ENCODE measurements at places on chromosomes 1 and 21. TPM values are rescaled to one million over a fixed set of nuclear protein-coding genes. Genes with fewer than 3 reads are reported as not detected.

- DNase-seq: no peak
Measured at GRCh38 chr1:48526008-48526710, 54.2 kb upstream of the SPATA6 start.

DNA sequence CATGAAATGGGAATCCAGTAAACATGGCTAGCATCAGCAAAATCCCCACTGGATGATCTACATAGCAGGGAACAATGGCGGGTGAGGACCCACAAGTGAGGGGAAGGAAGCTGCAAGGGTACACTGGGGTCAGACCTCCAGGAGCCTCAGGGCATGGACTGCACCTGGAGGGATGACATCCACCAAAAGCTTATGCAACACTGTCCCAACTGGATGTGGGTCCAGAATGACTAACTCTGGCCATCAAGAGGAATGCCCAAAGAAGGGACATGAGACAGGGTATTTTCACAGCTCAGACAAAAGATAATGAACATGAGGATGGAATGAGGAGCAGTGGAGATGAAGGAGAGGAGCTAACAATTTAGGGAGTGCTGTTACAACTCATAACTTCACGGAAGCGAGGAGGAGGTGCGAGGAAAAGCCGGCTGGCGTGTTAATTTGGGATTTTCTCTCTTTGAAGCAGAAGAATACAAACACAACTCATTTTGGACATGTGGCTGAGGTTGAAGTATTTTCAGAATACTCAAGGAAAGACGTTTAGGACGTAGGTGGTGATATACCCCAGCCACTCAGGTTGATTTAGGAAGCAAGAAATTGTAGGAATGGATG lies 5.7 kb downstream of the HLCS start:
- DNase-seq: no peak

GRCh38 chr1:51729824-51730301 lies 113.0 kb downstream of the OSBPL9 start:
- no peak for DNase-seq

ACTA1 gene
- not detected for total RNA-seq

HES2 gene
- 1.5 TPM for total RNA-seq
